ENCODE measurements at places on chromosomes 6 and 20. TPM values are rescaled to one million over a fixed set of nuclear protein-coding genes. Genes with fewer than 3 reads are reported as not detected.
A peak's percentile ranks its signal among the peaks of the same experiment; 100 is the strongest.

SNAI1 gene
- total RNA-seq = 0.40 TPM

ZSCAN26 gene
- 14.5 TPM for total RNA-seq

SNHG17 gene
- 74.4 TPM for total RNA-seq

C20orf173 gene
- not detected for total RNA-seq

LAMA4 gene
- not detected for total RNA-seq

SAPCD1 gene
- total RNA-seq = 13.1 TPM

SYNGAP1 gene
- 60.1 TPM for total RNA-seq

TRIM40 gene
- not detected for total RNA-seq

RIPOR2 gene
- 195 TPM for total RNA-seq

- H3K4me3 ChIP-seq = no peak overlapping the region
- H3K36me3 ChIP-seq = no peaks in the 10 kb centered on the region
- H3K27me3 ChIP-seq = peaks cover 4% of the 10 kb centered on the region
- peaks cover 1% of the 10 kb centered on the region for H3K4me1 ChIP-seq
- no peak overlapping the region for H3K27ac ChIP-seq
- DNase-seq = no peak
These were observed 124.9 kb downstream of the TIAM2 start for GRCh38 chr6:155120034-155120433.

DNA sequence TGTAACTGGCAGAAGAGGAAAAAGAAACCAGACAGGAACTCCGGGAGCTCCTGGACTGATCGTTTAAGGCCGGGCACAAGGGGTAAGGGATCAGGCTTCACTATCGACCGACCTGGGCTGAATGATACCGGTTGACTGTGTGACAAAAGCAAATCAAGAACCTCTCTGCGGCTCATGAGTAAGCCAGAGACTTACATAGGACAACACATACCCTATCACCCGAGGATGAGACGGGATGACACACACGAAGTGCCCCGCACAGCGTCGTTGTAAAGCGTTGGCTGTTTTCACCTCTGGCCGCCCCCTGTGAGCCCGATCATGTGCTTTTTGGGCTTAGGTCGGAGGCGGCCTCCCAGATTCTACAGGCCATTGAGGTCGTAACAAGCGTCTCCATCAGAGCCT lies 695 bp upstream of the TGIF2 start:
- DNase-seq = no peak
- H3K4me1 ChIP-seq = peaks cover 32% of the 10 kb centered on the region
- peak overlapping the region; percentile 97 for H3K27ac ChIP-seq
- no peaks in the 10 kb centered on the region for H3K27me3 ChIP-seq

GRCh38 chr6:144068794-144069193 lies 26.6 kb downstream of the SF3B5 start:
- H3K27ac ChIP-seq = no peak overlapping the region
- DNase-seq = no peak
- peaks cover 5% of the 10 kb centered on the region for H3K36me3 ChIP-seq
- H3K27me3 ChIP-seq = peaks cover 11% of the 10 kb centered on the region
- H3K4me3 ChIP-seq = no peak overlapping the region
- H3K4me1 ChIP-seq = peaks cover 23% of the 10 kb centered on the region

DNA sequence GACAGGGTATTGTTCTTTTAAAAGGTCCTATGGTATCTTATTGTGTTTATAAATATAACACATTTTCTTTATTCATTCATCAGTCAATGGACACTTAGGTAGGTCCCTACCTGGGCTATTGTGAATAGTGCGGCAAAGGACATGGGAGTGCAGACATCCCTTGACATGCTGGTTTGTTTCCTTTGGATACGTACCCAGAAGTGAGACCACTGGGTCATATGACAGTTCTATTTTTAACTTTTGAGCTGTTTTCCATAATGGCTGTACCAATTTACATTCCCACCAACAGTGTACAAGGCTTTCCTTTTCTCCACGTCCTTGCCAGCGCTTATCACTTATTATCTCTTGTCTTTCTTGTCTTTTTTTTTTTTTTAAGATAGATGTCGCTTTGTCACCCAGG lies 627.5 kb downstream of the PRKN start:
- no peak overlapping the region for H3K27ac ChIP-seq
- no peaks in the 10 kb centered on the region for H3K27me3 ChIP-seq
- no peak for DNase-seq
- H3K4me1 ChIP-seq = peaks cover 3% of the 10 kb centered on the region
- no peaks in the 10 kb centered on the region for H3K36me3 ChIP-seq

- DNase-seq = no peak
- peaks cover 6% of the 10 kb centered on the region for H3K36me3 ChIP-seq
- no peaks in the 10 kb centered on the region for H3K27me3 ChIP-seq
- no peak overlapping the region for H3K27ac ChIP-seq
- no peak overlapping the region for H3K4me3 ChIP-seq
These were observed 21.3 kb upstream of the NUS1 start for GRCh38 chr6:117653949-117654348.

- H3K4me3 ChIP-seq = peak overlapping the region; percentile 67
- DNase-seq = peak; percentile 54
- H3K27ac ChIP-seq = peak overlapping the region; percentile 9
- H3K4me1 ChIP-seq = peaks cover 19% of the 10 kb centered on the region
- H3K27me3 ChIP-seq = peaks cover 78% of the 10 kb centered on the region
- H3K36me3 ChIP-seq = peaks cover 4% of the 10 kb centered on the region
These were observed 1.4 kb downstream of the NKX2-4 start for GRCh38 chr20:21395666-21396598.

GRCh38 chr20:44247586-44248409 lies 690 bp downstream of the GDAP1L1 start:
- no peak overlapping the region for H3K27ac ChIP-seq
- DNase-seq = peak; percentile 61
- H3K36me3 ChIP-seq = no peaks in the 10 kb centered on the region

- H3K4me1 ChIP-seq = no peaks in the 10 kb centered on the region
- no peak for DNase-seq
- H3K36me3 ChIP-seq = no peaks in the 10 kb centered on the region
- peaks cover 4% of the 10 kb centered on the region for H3K27me3 ChIP-seq
- no peak overlapping the region for H3K27ac ChIP-seq
These were observed 27.8 kb upstream of the KIF16B start for GRCh38 chr20:16601047-16601446.

GRCh38 chr6:100209323-100210136 lies 215.5 kb upstream of the MCHR2 start:
- no peaks in the 10 kb centered on the region for H3K4me1 ChIP-seq
- H3K27ac ChIP-seq = no peak overlapping the region
- no peak overlapping the region for H3K4me3 ChIP-seq
- DNase-seq = no peak

- peaks cover 18% of the 10 kb centered on the region for H3K27me3 ChIP-seq
- no peak overlapping the region for H3K4me3 ChIP-seq
- no peak for DNase-seq
- H3K4me1 ChIP-seq = peaks cover 2% of the 10 kb centered on the region
These were observed 105.5 kb downstream of the NRSN1 start for GRCh38 chr6:24231438-24231977.

GRCh38 chr20:58745391-58745790 lies 52.8 kb downstream of the NPEPL1 start:
- peaks cover 38% of the 10 kb centered on the region for H3K27me3 ChIP-seq
- no peak overlapping the region for H3K4me3 ChIP-seq
- DNase-seq = no peak
- H3K27ac ChIP-seq = no peak overlapping the region

DNA sequence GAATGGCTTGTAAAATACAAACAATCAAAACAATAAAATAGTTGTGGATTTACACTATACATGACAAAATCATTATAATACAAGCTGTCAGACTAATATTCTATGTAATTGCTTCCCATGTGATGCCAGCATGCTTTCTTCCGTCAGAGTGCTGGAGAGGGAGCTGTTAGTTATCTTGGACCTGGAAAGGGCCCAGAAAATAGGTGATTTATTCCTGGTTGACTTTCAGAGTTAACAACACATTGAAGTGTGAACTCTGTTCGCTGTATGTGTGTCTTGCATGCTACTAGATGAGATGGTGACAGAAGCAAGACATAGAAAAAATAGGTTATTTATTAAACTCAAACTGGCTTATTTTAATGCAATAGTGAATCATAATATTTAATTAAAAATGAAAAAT lies 70.2 kb downstream of the CDYL start:
- H3K27ac ChIP-seq = no peak overlapping the region
- peaks cover 13% of the 10 kb centered on the region for H3K4me1 ChIP-seq
- DNase-seq = no peak
- no peaks in the 10 kb centered on the region for H3K27me3 ChIP-seq

GRCh38 chr6:149318581-149319286 lies 1.2 kb downstream of the TAB2 start:
- H3K4me1 ChIP-seq = peaks cover 35% of the 10 kb centered on the region
- H3K36me3 ChIP-seq = peaks cover 23% of the 10 kb centered on the region
- peak overlapping the region; percentile 90 for H3K27ac ChIP-seq
- H3K27me3 ChIP-seq = no peaks in the 10 kb centered on the region

DNA sequence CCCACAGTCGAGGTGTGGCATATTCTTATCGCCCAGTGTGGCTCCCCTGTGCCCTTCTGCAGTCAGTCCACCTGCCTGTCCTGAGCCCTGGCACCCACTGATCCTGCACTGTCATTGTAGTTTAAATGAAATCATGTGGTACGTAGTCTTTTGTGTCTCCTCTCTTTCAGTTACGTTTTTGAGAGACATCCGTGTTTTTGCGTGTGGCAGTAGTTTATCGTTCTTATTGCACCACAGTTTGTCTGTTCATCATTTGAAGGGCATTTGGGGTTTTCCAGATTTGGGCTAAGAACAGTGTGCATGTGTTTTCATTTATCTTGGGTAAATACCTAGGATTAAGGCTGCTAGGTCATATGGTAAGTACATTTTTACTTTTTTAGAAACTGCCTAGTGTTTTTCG lies 49.3 kb downstream of the SPATA2 start:
- H3K4me1 ChIP-seq = peaks cover 2% of the 10 kb centered on the region
- no peak for DNase-seq
- no peak overlapping the region for H3K4me3 ChIP-seq
- H3K27ac ChIP-seq = no peak overlapping the region
- H3K27me3 ChIP-seq = no peaks in the 10 kb centered on the region
- peaks cover 10% of the 10 kb centered on the region for H3K36me3 ChIP-seq

DNA sequence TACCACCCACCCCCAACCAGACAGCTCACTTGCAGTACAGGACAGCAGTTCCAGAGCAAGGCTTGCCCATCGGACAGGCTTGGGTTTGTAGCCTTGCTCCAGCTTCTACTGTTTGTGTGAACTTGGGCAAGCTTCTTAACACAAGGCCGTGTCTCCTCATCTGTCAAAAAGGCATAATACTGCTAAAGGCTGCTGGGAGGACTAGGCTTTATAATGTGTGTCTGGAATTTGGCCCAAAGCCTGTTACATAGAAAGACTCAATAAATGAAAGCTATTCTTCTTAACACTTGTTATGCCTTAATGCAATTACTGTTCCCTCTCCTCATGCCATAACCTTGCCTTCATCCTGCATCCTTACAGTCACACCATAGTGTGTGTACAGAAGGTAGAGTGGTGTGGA lies 43.4 kb downstream of the LYRM4 start:
- no peaks in the 10 kb centered on the region for H3K27me3 ChIP-seq
- peaks cover 2% of the 10 kb centered on the region for H3K36me3 ChIP-seq
- no peak overlapping the region for H3K27ac ChIP-seq
- H3K4me3 ChIP-seq = no peak overlapping the region
- no peak for DNase-seq
- H3K4me1 ChIP-seq = peaks cover 4% of the 10 kb centered on the region

DNA sequence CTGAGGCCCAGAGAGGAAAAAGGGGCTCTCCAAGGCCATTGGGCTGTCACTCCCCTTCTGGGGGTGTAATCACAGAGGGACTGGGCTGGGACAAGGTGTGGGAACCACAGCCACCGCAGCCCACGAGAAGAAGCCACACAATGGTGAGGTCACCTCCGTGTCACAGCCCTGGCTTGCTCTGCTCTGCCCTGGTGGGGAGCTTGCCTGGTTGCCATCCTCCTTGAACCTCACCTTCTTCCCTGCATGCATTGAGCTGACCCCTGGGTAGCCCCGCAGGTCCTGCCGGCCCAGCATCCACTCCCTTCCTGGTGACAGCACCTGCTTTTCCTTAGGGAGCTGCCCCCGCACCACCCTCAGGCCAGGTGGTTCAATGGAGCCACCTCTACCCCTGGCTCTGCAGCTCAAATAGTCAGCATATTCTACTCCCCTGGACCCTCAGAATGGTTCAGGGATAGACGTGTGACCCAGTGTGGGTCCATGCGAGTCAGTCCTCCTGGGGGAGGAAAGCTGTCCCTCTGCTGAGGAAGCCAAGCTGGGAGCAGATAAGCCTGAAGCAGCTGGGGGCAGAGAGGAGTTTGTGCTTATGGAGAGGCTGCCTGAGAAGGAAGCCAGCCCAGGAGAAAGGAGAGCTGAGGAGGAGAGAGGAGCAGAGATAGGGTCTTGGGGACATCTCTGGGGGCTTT lies 21.3 kb downstream of the RBM38 start:
- H3K27me3 ChIP-seq = peaks cover 4% of the 10 kb centered on the region
- no peak overlapping the region for H3K27ac ChIP-seq
- peaks cover 12% of the 10 kb centered on the region for H3K4me1 ChIP-seq
- peaks cover 4% of the 10 kb centered on the region for H3K36me3 ChIP-seq
- DNase-seq = no peak

GRCh38 chr6:91081452-91082067 lies 494.7 kb upstream of the MAP3K7 start:
- no peak overlapping the region for H3K27ac ChIP-seq
- H3K4me1 ChIP-seq = no peaks in the 10 kb centered on the region
- H3K4me3 ChIP-seq = no peak overlapping the region
- no peaks in the 10 kb centered on the region for H3K36me3 ChIP-seq
- no peak for DNase-seq

GRCh38 chr20:61477451-61477861 lies 225.4 kb downstream of the CDH4 start:
- H3K4me1 ChIP-seq = no peaks in the 10 kb centered on the region
- no peak overlapping the region for H3K27ac ChIP-seq
- H3K36me3 ChIP-seq = no peaks in the 10 kb centered on the region

DNA sequence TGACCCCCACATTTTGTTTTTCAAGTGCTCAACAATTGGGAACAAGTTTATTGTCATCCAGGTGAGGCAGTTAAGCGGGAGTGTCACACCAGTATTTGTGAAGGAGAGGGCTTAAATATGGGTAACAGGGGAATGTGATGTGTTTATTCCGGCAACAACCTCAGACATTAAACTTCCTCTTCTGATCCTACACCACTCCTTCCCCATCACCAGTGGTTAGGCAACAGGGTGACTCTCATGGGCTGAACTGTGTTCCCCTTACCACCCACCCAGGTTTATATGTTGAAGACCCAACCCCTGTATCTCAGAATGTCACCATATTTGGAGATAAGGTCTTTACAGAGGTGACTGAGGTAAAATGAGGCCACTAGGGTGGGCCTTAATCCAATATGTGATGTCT lies 52.1 kb upstream of the RNF182 start:
- peak overlapping the region; percentile 82 for H3K4me3 ChIP-seq
- H3K27me3 ChIP-seq = peaks cover 15% of the 10 kb centered on the region
- peaks cover 9% of the 10 kb centered on the region for H3K4me1 ChIP-seq
- no peak overlapping the region for H3K27ac ChIP-seq
